ENCODE measurements at places on chromosomes 7 and 10.
A peak's percentile ranks its signal among the peaks of the same experiment; 100 is the strongest.

DNA sequence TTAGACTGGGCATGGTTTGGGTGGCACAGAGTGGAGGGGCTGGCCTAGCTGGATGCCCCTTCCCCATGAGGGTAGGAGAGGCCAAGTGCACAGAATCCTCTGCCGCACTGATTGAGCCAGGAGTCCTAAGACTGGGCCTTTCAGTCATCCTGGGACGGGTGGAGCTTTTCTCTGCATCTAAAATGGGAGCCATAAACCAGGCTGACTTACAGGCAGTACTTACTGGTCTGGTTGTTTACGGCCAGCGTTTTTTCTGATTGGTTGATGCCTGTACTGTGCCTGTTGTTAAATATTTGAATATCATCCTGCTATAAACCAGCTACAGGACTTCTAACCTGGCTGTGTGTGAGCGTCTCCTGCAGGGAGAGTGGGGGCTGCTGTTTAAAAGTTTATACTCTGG is 107.8 kb downstream of the CDH23 start:
- no peak for DNase-seq

DNA sequence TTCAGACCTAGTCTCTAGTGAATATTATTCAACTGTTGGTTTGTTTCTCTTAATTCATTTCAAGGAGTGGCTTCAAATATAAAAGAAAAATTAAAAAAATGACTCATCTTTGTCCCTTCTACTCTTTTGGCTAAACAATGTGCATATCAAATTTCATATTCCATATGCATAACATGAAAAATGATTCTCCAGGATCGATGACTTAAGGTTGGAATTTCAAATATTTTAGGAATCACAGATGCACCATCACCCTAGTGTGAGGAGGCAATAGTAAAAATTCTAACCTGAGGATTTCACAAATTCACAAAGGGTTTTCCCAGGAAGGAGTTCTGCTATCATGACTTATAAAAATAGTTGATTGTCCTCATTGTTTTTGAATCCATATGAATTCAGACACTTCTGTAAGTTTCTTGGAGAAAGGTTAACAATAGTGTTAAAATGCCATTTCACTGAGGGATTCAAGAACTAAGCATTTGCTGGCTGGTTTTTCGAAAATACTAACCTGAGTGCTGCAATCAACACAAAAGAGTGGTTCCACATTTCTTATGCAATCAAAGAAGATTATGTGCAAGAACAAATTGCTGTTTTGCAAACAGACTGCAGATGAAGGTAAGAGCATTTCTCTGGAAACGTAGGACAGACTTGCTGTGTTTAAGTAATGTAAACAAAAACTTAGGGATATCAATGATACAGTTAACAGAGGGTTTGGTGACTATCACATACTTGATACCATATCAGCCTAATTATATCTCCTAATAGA is 547.5 kb upstream of the LRRTM3 start:
- DNase-seq = no peak

DNA sequence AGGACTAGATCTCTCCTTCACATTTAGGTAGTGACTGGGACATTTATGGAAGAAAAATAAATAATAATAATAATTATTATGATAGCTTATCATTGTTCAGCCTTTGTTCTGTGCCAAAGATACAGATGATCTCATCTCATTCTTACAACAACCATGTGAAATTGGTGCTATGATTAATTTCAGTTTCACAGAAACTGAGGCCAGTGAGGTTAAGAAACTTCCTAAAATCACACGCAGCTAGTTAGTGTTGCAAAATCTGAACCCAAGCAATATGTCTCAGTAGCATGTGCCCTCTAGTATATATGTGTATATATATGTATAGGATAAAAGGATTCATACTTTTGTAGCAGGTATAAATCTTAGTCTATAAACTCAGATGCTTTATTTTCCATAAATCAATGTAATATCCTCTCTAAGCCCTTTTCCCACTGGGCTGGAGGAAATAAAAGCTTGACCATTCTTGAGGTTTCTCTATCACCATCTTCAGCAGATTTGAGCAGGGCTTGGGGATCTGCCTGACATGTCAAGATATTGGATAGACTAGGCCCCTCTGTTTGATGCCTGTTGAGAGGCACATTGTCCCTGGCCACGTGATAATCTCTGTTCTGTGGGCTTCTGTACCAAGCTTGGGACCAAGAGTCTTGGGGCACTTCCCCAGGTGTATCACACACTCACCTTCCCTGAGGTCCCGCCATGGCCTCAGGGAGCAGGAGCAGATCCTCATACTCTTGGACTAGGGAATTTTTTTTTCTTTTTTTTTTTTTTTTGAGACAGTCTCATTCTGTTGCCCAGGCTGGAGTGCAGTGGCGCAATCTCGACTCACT is 172.6 kb upstream of the NRP1 start:
- no peak for DNase-seq

DNA sequence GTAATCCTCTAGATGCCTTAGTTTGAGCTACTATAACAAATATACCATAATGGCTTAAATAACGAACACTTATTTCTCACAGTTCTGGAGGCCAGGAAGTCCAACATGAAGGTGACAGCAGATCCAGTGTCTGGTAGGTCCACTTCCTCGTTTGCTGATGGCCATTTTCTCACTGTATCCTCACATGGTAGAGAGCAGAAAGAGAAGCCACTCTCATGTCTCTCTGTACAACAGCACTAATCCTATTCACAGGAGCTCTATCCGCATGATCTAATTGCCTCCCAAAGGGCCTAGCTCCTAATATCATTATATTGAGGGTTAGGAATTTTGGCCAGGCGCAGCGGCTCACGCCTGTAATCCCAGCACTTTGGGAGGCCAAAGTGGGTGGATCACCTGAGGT is 10.2 kb downstream of the HIBADH start:
- DNase-seq = no peak

DNA sequence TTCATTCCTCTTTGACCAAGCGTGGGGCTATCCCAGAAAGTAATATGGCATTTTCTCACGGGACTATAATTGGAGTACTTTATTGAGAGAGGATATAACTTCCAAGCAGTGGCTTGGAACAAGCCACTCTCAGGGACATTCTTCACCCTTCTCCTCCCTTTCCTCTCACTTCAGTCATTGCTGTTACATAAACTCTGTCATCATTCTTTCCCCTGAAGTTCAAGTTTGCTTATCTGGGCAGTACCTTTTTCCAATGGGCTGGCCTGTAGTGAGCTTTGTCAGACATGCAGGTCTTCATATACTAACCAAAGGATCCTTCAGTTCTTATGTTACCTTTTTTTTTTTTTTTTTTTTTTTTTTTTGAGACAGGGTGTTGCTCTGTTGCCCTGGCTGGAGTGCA is 58.7 kb upstream of the KMT2E start:
- no peak for DNase-seq

DNA sequence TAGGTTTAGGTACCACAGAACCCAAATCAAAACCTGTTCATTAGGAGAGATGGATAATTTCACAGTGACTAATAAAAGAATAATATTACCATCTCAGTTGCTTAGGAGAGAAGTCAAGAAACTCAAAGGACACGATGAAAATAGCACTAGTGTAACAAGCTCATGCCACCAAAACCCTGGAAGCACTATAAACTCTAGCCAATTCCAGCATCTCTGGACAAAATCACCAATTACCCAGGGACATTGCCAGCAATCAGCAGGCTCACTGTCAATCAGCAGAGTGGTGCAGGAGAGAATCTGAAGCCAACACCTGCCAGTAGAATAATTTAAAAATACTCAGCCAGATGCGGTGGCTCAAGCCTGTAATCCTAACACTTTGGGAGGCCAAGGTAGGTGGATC is 88.9 kb downstream of the ARMH3 start:
- DNase-seq = no peak

GRCh38 chr10:49562893-49563292 is 24.0 kb upstream of the ERCC6 start:
- DNase-seq = no peak

GRCh38 chr10:3427347-3427746 is 254.8 kb upstream of the PITRM1 start:
- no peak for DNase-seq

DNA sequence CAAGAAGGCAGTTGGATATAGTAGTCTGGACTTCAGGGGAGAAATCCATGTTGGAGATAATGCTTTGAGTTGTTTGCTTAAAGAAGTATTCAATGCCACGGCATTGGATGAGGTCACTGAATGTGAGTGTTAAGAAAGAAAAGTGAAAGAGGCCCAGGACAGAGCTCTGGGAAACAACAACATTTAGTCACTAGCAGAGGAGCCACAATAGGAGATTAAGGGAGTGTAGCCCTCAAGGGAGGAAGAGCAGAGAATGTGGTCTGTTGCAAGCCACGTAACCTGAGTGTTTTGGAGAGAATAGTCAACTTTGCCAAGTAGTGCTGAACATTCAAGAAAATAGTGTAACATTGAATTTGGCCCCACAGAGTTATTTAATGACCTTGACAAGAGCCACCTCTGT is 114.7 kb downstream of the MYO3A start:
- no peak for DNase-seq

- no peak for DNase-seq
These were observed 40.4 kb upstream of the ZNF32 start for GRCh38 chr10:43689007-43689491.

- DNase-seq = no peak
These were observed 10.4 kb upstream of the LMBR1 start for GRCh38 chr7:156903232-156903909.

GRCh38 chr7:129095258-129095657 is 40.3 kb upstream of the TNPO3 start:
- no peak for DNase-seq

DNA sequence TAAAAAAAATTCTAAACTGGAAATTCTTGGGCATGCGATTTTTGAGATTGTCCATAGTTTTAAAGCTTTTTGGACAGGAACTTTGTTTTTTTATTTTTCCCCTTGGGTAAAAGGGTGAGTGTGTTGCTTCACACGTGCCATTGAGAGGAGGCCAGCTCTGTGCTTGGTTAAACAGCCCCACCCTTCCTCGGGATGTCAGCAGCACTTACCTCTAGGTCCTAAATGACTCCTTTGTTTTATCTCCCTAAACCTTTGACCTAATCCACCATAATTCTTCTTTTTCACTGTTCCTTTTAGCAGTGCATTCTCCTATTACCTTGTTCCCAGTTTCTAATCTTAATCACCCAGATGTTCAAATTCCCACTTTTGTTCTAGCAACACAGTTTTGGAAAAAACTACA is 83.5 kb downstream of the SEMA3D start:
- DNase-seq = no peak

DNA sequence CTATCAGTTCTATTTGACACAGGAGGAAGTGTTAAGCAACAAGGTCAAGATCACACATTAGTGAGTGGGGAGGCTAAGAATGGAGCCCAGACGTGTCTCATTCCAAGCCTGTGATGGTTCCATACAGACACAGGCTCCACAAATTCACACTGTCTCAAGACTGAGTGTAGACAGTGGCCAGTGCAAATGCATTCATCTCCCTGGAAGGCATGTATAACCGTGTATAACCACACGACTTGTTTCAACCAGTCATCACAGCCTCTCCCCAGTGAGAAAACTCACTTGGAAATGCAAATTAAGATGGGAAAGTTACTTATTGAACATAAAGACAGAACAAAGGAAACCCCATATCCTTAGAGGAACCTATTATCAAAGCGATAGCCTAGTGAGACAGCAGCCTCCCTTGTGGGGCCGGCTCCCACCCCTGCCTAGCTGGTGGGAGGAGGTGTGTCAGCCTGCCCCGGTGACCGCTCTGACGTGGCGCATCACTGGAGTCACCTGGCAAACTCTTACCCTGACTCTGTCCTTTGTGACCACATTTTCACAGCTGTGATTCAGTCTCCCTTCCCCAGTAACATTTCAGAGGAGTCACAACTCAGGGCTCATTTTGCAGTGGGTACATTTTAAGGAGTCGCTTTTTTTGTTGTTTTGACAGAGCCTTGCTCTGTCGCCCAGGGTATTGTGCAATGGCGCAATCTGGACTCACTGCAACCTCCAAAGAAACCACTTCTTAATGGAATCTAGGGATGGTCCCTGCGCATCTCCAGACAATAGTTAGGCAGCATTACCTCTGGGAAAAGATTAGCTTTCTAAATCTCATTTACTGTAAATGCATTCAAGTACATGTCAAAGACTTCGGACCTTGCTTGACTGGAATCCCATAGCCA is 126.6 kb upstream of the PARD3 start:
- no peak for DNase-seq

- peak; percentile 48 for DNase-seq
These were observed 46.2 kb upstream of the OSBPL3 start for GRCh38 chr7:25026156-25026555.
